ENCODE measurements at places on chromosomes 5 and 9.

- peak; percentile 24 for DNase-seq
Measured at GRCh38 chr9:91711755-91712601, 238.1 kb downstream of the ROR2 start.

DNA sequence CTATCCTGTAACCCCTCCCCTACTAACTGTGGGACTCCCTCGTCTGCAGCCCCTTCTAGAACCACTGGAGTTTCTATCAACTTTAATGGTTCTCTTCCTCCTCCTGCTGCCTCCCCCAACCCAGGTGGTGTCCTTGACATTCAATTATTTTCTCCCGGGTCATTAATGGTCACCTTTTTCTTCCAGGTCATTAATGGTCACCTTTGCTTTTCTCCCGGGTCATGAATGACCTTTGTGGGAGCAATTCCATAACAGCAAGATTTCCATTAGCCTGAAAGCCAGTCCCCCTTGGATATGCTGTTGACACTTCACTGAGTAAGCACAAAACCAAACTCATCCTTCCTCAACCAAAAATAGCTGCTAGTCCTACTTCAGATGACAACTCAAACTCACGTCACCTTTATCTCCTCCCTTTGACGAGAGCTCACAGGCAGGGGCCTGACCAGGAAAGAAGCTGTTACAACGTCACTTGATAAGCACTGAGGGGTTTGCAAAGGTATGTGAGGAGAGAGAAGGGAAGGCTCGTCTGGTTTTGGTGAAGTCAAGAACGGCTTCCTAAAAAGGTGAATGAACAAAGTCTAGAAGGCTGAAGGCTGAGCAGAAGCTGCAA is 10.9 kb downstream of the CCDC127 start:
- DNase-seq, result no peak

DNA sequence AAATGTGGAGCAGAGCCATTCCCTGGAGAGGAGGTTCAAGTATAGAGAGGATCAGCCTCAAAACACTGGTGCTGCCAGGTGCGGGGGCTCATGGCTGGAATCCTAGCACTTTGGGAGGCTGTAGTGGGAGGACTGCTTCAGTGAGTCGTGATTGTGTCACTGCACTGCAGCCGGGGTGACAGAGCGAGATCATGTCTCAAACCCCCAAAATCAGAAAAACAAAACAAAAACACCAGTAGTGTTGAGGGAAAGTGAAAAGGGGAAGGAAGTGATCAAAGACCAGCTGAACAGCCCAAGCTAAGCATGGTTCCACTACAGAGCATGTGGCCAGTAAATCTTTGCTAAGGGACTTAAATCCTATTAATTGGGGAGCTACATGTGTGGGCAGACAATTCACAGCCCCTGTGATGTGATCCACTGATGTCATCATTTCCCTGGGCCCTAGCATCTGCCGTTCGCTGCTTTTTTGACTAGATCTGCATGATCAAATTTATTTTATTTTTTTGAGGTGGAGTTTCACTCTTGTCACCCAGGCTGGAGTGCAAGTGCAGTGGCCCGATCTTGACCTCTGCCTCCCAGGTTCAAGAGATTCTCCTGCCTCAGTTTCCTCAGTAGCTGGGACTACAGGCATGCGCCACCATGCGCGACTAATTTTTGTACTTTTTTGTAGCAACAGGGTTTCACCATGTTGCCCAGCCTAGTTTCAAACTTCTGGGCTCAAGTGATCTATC is 2.7 kb upstream of the PCBD2 start:
- DNase-seq, result no peak

- no peak for DNase-seq
Measured at GRCh38 chr9:125745018-125745417, 2.2 kb upstream of the PBX3 start.

GRCh38 chr9:125406810-125407087 is 145.1 kb downstream of the GAPVD1 start:
- no peak for DNase-seq

DNA sequence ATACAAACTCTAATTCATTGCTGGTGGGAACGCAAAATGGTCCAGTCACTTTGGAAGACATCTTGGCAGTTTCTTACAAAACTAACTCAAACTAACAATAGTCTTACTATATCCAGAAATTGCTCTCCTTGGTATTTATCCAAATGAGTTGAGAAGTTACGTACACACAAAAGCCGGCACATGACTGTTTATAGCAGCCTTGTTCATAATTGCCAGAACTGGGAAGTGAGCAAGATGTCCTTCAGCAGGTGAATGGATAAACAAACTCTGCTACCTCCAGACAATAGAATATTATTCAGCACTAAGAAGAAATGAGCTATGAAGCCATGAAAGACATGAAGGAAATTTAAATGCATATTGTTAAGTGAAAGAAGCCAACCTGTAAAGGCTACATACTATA is 17.9 kb upstream of the GNAQ start:
- DNase-seq, result no peak

Measured in mesenchymal stem cell (in vitro differentiated cells and primary cell).